ENCODE measurements at places on chromosomes 3 and 15.

DNA sequence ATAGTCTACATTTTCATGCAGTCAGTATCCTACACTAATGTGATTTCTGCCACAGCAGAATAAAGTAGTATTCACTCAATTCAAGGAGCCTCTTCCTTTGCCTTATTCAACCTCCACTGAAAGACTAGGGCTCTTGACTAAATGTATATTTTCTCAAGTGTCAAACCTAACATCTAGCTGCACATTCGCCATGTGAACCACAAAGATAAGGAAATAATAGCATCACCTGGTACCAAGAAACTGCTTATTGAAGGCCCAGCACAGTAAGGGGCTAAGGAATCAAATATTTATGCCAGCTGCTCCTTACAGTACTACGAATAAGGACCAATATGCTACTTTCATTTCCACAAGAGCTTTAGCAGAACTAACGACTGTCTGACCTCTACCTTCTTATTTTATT lies 1.3 kb downstream of the SRP14 start:
- no peak for DNase-seq

DNA sequence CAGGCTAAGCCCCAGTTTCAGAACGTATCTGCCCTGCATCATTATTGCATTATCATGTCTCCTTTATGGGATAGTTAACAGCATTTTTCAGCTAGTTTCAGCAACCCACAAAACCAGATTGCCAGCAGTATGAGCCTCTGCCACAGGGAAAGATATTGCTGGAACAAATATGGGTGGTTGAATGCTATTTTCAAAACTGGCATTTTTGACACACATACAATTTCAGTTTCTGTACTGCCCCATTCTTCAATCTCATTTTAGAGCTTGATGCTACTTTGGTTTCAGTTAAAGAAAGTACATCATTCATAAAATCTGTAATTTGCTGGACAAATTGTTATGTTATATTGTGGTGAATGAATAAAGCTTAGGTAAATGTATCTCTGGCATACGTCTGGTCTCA lies 1037.5 kb downstream of the NAALADL2 start:
- DNase-seq: no peak

DNA sequence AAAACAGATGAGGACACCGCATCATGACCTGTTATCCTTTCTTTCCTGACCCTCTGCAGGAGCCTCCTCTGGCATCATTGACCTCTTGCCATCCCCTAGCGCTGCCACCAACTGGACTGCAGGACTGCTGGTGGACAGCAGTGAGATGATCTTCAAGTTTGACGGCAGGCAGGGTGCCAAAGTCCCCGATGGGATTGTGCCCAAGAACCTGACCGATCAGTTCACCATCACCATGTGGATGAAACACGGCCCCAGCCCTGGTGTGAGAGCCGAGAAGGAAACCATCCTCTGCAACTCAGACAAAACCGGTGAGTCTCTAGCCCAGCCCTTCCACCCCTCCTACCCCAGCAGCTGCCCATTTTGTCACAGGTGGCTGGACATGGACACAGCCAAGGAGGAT lies 218.4 kb upstream of the TRIM42 start:
- no peak for DNase-seq

DNA sequence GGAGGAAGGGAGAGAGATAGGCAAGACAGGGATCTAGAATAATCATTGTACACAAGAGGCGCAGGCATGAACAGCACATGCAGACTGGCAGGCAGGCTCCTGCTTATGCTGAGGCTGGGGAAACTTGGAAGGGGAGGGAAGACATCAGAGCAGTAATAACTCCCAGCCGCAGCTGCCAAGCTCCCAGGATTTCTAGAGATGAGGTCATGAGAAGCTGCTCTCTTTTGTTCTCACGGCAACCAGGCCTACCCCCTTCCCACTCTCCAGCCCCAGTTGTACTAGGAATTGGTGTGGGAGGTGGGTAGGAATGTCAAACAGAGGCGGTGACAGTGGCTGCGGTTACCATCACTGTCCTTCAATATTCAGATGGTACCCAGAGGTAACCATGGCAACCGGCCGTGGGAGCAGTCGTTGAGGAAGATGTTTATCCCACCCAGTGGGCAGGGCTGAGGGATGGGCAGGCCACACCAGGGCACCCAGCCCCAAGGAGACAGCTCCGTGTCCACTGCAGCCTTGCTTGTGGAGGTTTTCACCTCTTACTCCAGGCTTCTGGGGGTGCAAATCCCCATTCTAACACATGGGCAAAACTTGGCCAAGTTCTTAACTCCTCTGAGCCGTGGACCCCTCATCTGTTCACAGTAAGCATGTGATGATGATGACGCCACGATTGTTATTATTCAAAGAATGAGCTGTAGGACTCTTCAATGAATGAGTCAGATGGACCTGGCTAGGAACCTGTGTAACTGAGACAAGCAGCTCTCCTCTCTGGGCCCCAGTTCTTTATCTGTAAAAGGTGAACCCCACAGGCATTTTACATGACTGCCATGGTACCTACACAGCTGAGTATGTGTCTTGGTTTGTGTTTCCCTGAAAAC lies 360.8 kb upstream of the PROK2 start:
- no peak for DNase-seq
